ENCODE measurements at places on chromosomes 12 and 14.

DNA sequence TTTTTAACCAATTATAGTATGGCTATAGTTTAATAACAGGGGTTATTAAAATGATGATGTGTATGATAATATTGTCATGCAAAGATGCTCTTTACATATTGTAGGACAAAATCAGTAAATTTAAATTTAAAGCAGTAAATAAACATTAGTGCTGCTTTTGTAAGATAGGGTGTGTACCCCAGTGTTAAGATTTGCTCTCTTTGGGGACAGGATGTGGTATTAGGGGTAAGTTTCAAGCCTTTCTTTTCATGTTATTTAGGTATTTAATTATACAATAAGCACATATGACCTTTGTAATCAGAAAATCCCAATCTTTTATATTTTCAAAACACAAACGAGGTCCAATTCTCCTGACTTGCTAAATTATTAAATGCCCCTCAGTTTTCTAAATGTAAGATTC lies 39.7 kb upstream of the RPH3A start:
- no peak for DNase-seq

DNA sequence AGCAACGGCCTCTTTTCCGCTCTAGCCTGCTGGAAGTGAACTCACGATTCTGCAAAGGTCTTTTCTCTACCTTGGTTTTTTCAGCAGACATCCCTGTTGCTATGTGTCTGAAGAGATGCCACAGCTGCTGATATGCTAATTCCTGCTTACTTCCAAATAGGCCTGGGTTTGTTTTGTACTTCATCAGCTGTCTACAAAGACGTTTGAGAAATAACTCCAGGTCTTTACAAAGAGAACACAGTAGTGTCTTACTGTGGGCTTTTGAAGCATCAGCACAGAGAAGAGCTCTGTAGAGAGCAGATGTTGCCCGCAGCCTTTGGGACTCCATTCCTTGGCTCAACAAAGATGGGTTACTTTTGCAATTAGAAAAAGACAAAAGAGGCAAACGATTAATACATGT lies 1366.5 kb downstream of the AACS start:
- no peak for DNase-seq

GRCh38 chr12:65496617-65497016 lies 218.1 kb downstream of the MSRB3 start:
- DNase-seq = no peak

- no peak for DNase-seq
These were observed 127.3 kb upstream of the PWP1 start for GRCh38 chr12:107558141-107558815.

DNA sequence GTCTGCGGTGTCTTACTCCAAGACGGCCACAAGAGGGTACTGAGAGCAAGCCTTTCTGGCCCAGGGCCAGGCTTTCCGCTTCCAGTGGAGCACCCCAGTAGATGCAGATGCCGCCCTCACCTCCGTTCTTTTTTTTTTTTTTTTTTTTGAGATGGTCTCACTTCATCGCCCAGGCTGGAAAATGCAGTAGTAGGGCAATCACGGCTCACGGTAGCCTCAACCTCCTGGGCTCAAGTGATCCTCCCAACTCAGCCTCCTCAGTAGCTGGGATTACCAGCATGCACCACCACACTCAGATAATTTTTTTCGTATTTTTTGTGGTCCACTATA lies 5.6 kb upstream of the LBHD2 start:
- DNase-seq = peak; percentile 55

GRCh38 chr12:106729611-106730010 lies 44.9 kb upstream of the RIC8B start:
- no peak for DNase-seq

DNA sequence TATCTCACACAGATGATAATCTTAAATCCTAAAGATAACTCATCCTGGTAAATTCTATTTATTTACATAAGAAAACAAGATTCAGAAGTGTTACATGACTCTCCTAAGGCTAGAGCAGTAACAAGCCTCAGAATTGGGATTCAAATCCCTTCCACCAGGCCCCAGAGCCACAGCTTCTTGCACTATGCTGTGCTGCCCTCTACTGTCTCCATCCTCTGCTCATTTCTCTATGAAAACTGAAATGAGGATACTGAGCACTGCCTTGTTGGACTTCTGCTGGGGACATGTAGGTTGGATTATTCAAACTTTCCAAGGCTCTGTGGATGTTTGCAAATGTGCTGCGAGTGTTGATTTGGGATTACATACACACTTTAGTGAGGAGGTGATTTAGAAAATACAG lies 23.5 kb upstream of the C12orf50 start:
- no peak for DNase-seq

GRCh38 chr14:81529391-81529790 lies 4.3 kb downstream of the SEL1L start:
- no peak for DNase-seq

DNA sequence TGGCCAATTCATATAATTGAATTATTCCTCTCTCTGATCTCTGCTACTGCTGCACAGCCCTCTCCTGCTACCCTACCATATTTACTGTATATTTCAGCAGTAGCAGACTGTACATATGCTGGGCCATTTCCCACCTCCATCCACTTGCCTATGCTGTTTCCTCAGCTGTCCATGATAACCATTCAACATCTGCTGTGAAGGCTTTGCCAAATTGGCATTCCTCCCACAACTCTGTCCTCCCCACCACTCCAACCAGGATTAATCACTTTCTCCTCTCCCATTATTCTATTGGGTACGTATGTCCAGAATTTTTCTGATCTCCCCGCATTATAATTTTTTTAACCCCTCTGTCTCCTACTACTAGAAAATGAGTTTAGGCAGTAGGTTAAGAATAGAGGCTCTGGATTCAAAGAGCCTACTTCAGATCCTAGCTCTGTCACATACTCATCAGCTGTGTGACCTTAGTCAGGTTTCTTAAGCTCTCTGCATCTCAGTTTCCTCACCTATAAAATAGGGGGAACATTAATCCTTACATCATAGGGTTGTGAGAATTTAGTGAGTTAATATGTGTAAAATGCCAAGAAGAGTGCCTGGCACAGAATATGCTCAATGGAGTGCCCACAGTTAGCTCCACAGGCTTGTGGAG lies 123.3 kb downstream of the KICS2 start:
- DNase-seq = no peak

- DNase-seq = no peak
These were observed 33.8 kb downstream of the CCDC92 start for GRCh38 chr12:123938679-123939480.

DNA sequence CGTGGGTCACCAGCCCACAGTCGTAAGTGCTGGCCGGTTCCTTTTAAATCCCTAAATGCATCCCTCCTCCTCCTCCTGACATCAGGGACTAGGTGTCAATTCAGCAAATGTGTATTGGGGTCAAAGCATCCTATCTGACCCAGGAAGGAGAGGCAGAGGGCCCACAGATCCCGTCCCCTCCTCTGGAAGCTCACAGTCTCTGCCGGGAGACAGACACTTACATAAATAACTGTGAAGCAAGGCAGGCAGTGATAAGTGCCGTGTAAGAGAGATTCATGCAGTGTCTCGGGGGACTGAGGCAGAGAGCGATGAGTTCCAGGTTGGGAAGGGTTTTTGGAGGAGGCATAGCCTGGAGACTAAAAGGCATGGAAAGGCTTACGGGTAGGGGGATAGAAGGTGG lies 44.1 kb downstream of the HRK start:
- no peak for DNase-seq

DNA sequence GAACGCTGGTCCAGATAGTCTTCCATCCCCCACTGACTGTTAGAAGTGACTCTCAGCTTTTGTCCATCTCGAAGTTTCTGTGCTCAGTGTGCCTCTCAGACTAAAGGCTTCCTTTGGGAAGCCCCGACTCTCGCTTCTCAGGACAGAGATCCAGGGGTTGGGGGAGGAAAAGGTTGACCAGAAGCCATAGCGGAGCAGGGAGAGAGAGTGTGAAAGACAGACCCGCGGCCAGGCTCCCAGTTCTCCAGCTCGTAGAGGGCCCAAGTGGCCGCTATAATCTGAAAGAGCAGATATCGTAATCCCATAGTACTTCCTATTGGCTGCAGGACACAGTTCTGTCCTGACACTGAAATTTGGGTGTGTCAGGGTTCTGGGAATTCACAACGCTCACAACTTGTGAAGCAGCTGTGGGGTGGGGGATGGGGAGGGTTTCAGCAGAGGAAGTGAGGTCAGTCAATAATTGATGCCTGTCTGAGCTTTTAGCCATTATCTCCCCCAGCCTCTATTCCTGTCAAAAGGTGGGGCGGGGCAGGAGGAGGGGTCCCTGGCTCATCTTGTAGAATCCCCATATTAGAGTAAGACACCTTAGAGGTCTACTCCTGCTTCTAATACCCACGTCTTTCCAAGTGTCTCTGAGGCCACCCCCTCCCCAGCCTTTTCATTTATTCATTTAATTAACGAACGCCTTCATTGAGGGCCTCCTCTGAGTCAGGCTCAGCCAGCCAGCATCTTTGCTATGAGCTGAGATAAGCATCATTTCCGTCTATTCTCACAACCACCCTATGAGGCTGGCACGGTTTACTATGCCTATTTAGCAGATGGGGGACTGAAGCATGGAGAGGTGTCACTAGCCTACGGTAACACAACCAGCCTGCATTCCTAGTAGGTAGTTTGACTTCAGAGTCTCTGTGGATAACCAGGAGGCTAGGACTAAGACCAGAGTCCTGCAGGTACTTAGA lies 1.6 kb upstream of the ACVRL1 start:
- no peak for DNase-seq

GRCh38 chr12:109831365-109831764 lies 1.8 kb downstream of the TRPV4 start:
- no peak for DNase-seq

- no peak for DNase-seq
These were observed 82.3 kb downstream of the ITPR2 start for GRCh38 chr12:26750531-26751175.

DNA sequence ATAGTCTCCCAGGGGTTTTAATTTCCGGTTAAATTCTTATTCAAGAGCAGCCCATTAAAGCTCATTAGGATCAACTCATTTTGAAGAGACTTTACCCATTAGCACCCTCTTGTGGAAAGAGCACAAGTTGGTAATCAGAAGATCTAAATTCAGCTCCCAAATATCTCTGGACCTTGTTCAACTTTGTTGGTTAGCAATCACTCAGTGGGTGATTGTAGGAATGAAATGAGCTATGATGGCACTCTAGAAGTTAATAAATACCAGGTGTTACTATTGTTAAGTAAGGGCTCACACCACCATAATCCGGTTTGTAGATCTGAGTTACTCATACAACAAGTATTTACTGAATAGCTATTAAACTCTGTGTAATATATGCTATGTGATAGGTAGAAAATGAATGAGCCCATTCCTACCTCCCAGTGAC lies 42.9 kb downstream of the TRIP11 start:
- no peak for DNase-seq

GRCh38 chr14:24136684-24137528 lies 912 bp downstream of the PSME1 start:
- no peak for DNase-seq

GRCh38 chr12:49854976-49855375 lies 12.1 kb upstream of the BCDIN3D start:
- DNase-seq = no peak

- DNase-seq = no peak
These were observed 6.3 kb upstream of the RILPL2 start for GRCh38 chr12:123442774-123443173.

- no peak for DNase-seq
These were observed 30.3 kb downstream of the KITLG start for GRCh38 chr12:88549929-88550328.

DNA sequence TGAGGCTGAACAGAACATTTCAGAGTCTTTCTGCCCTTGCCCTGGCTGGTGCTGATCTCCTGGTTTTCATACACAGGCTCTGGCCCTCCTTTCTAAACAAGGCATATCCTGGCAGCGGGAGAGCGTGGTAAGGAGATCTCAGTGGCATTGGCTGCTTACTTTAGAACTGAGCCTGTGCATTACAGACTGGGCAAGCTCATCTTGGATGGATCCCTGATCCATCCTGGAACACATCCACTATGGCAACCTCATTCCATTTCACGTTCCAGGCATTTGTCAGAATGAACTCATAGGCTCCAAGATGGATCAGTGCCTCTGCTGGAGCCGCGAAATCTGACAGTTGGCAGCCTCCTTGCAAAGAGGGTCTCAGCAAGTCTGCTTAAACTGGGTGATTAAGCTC lies 224.5 kb upstream of the PELI2 start:
- no peak for DNase-seq

DNA sequence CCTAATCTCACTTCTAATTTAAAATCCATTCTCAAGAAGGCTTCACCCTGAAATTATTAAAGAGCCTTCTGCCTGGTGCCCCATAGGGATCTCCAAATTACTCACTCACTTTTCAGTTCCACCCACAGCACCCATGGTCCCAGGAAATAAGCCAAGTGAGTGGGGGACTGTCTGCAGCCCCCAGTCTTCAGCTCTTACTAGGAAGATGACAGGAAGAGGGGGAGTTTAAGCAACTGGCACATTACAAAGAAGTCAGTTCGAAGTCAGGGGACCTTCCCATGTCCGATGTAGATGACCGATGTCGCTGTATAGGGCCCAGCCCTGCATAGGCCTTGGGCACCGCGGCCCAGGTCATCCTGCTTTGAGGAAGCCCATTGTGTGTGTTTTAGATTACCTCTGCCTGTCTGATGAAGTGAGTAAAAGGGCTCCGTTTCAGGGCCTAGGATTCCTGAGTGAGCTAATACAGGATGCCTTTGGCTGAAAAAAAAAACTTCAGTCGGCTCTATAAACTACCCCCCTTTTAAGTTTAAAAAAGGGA lies 1.9 kb downstream of the ACTN1 start:
- DNase-seq = no peak

GRCh38 chr14:38808734-38809455 lies 294.1 kb downstream of the SEC23A start:
- DNase-seq = no peak

GRCh38 chr12:86139671-86140070 lies 116.5 kb downstream of the MGAT4C start:
- DNase-seq = no peak

DNA sequence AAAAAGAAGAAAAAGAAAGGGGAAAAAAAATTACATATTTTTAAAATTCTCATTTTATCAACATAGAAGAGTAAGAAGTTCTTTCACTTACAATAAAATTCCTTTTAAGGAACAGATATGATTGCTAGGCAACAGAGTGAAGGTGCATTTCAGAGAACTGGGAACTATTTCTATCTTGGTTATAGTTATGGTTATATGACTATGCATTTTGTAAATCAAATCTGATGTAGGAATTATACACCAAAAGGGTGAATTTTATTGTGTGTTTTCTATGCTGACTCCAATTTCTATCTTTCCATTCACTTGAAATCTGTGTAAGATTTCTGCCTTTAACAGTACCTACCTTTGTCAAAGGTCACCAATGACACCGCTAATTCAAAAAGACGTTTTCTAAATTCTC lies 50.1 kb downstream of the HNRNPC start:
- no peak for DNase-seq

DNA sequence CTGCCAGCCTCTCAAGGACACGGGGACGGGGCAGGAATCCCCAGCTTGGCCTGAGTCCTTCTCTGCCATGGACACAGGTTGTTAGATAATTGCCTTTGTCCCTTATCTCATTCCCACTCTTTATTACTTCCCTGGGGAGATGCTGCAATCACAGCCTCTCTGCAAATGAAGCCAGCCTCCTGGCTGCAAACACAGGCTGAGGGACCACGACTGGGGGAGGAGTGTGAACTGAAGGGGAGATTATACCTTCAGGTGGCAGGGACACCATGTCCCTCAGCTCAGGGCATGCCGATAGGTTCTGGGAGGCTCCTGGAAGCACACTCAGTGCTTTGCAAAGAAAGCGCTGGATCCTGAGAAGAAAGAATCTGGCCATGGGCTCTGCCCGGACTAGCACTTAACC lies 16.1 kb upstream of the CHGA start:
- DNase-seq = no peak

- DNase-seq = no peak
These were observed 77.5 kb downstream of the SLCO1A2 start for GRCh38 chr12:21257172-21257571.

Data from activated CD4-positive, CD25-positive, alpha-beta regulatory T cell treated with anti-CD3 and anti-CD28 coated beads, Interleukin-2, amount 50 U/mL, for 72 hours (primary cell).